ENCODE measurements at places on chromosomes 2 and 18.

- DNase-seq: no peak
Measured at GRCh38 chr2:137910641-137911040, 53.6 kb upstream of the HNMT start.

DNA sequence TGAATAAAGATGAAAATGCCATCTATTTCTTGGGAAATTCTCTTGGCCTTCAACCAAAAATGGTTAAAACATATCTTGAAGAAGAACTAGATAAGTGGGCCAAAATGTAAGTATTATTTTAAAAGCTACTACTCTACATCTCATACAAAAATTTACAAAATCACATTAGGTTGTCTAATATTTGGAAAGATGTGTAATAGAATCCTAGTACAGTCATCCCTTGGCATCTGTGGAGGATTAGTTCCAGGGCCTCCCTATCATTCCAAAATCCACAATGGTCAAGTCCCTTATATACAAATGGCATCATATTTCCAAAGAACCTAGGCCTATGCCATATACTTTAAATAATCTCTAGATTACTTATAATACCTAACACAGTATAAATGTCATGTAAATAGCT lies 41.2 kb downstream of the KYNU start:
- no peak for DNase-seq

GRCh38 chr2:7773362-7774360 lies 856.4 kb downstream of the RNF144A start:
- DNase-seq: peak; percentile 39

DNA sequence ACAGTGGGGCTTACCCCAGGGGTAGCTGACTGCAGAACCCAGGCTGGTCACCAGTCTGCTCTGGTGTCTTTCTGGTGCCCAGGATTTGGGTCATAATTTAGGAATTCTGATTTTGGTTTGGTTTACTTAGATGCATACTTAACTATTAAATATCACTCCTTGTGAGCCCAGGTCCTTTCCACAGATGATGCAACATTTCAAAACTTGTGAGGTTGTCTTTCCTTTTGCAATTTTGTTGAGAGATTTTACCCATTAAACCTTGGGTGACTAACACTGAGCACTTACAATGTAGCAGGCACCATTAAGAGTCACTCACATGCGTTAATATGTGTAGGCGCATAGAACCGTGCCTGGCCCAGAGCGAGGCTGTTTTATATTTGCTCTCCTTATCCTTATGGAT lies 61.8 kb upstream of the RPL31 start:
- no peak for DNase-seq

DNA sequence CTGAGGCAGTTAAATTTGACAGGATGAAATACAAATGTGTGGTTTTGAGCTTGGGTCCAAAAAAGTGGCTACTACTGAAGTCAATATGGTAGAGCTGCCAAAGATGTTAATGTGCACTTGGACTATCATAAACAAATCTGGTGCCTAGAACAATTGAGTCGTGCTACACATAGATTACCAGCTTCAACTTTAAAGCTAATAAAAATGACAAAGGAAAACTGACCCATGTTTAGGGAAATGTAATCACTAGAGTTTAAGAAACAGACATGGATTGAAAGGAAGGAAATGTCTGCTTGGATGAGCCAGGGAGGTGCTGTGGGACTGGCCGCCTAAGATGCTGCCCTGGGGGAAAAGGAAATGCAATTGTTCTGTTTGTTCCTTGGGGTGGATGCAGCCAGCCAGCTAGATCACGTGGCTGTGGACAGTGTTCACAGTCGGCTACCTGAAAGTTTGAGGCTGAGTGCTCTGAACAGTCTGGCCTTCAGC lies 36.6 kb downstream of the CYB5A start:
- no peak for DNase-seq

DNA sequence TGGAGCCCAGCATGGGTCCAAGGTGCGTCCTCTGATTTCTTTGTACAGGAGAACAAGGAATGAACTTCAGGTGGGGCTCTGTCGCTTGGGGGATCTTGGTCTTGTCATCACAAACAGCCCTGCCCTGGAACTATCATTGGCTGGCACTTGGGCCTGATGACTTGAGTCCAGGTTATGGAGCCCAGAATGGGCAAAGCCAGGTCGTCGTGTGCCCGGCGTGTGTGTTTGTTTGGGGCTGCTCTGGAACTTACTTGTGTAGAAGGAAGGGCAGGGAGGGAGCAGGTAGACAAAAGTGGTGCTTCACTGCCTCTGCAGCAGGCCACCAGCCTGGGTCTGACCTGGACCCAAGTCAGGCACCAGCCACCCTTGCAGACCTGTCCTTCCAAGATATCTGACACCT lies 306.3 kb upstream of the HS6ST1 start:
- DNase-seq: no peak

- no peak for DNase-seq
Measured at GRCh38 chr2:150125708-150126107, 361.8 kb downstream of the RND3 start.
